Activated T-cell treated with anti-CD3 and anti-CD28 coated beads for 4 hours (primary cell): ENCODE measurements at places on chromosomes 16 and 17.

DNA sequence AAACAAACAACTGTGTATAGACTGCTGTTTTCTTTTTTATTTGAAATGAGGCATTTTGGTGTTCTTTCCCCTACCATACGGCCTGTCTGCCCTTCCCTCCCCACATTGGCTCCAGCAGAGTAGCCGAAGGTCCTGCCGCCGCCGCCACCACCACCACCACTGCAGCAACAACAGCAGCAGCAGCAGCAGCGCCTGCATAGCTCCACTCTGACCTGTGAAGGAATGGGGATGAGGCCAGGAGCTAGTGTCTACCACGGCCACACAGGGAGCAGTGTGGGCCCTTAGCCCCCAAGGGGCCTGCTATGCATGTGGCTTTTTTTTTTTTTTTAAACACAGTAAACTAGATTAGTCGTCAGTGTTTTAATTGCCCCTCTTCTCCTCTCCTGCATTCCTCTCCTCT lies 5.6 kb upstream of the CDK5R1 start:
- no peak for DNase-seq

DNA sequence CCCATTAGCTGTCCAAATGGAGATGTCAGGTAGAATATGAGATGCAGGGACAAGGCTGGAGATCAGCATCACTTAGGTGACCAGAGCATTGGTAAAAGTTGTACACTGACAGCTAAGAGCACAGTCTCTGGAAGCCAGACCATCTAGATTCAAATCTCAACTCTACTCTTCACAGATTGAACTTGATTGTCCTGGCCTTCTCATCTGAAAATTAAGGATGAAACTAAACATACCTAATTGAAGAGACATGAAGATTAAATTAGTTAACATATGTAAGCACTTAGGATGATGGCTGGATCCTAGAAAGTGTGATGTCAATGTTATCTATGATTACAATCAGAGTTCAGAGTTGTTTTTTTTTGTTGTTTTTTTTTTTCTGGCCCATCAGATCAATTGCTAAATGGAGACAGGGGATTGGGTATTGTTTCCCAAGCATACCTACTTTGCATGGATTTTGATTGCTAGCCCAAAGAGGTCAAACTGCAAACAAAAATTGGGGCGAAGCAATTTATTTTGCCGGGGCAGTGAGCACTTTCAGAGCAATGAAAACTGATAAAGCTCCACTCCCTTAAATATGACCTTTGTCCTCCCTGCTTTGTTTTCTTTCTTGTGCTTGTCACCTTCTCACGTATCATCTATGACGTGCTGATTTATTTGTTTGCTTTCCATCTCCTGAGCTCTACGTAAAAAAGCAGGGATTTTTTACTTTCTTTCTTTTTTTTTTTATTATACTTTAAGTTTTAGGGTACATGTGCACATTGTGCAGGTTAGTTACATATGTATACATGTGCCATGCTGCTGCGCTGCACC lies 217.6 kb upstream of the CPHXL start:
- no peak for DNase-seq

DNA sequence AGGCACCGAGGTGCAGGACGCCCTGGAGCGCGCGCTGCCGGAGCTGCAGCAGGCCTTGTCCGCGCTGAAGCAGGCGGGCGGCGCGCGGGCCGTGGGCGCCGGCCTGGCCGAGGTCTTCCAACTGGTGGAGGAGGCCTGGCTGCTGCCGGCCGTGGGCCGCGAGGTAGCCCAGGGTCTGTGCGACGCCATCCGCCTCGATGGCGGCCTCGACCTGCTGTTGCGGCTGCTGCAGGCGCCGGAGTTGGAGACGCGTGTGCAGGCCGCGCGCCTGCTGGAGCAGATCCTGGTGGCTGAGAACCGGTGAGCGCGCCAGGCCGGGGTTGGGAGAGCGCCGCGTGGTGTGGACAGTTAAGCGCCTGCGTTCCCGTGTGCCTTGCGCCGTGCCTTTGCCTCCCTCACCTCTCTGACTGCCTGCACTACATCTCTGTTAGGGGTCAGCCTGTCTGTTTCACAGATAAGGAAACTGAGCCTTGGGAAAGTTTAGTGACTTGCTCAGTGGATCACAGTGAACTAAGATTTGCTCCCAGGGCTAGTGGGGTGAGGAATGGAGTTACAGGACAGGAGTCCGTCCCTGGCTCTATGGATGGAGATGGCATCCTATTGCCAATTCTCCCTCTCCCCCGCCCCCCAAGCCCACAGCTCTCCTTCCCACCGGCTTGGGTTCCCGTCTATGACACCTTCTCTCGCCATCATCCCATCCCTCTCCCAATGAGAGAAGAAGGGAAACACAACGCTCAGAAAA lies 880 bp downstream of the SARM1 start:
- no peak for DNase-seq

- DNase-seq = no peak
Observed at GRCh38 chr17:56085576-56086267, 67.6 kb upstream of the ANKFN1 start.

DNA sequence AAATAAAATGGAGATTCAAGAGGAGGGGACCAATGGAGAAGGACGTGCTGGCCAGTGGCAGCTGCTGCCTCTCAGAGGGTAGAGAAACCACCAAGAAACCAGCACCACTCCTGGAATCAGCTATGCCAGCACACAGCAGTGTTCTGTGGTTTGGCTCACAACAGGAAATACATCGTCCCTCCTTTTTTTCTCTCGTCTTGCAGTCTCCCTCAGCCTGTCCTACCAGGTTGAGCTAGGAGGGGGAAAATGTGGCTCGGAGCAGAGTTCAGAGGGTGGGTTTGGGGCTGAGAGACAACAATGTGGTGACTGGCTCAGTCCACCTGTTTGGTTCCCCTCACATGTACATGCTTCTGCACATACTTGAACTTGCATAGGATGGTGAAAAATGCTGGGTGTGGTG lies 19.9 kb upstream of the SLC16A5 start:
- no peak for DNase-seq

DNA sequence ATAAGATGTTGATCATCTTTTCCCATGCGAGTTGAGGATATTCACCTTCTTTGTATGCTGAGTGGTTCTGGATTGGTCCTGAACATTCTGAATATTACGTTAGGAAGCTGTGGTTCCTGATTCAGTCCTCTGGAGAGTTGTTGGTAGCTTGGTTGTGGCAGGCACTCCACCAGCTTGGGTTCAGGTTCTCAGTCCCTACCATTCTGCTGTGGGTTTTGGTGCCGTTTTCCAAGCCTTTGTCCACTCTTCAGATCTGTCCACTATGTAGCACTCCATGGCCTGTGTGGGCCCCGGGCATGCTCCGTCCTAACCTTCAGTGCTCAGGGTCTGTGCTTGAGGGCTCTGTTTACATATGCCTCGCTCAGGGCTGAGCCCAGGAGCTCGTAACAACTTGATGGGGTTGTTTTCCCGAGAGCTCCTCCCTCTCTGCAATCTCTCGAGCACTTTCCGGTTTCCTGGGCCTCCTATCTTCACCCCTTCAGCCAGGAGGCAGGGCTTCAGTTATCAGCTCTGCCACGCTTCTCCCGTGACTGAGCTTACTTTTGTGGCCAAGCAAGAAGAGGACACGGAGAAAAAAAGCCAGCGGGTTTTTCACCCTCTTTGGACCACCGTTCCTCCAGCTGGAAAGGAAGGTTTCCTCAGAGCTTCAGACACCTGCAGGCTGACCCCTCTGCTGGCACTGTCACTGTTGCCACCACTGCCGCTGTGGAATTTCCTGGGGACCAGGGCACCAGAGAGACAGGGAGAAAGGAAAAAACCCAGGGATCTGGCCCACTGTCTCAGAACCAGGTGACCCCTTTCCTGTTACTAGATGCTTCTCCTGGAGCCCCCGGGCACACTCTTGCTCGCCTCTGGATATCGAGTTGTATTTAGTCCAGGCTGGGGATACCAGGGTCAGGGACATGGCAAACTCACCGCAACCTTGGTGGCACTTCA lies 19.6 kb downstream of the KIAA0513 start:
- DNase-seq = no peak

- DNase-seq = no peak
Observed at GRCh38 chr16:25812215-25812614, 120.5 kb downstream of the HS3ST4 start.

- DNase-seq = no peak
Observed at GRCh38 chr17:64920419-64921172, 1.3 kb upstream of the LRRC37A3 start.

GRCh38 chr17:59331929-59332748 lies 684 bp downstream of the YPEL2 start:
- no peak for DNase-seq

DNA sequence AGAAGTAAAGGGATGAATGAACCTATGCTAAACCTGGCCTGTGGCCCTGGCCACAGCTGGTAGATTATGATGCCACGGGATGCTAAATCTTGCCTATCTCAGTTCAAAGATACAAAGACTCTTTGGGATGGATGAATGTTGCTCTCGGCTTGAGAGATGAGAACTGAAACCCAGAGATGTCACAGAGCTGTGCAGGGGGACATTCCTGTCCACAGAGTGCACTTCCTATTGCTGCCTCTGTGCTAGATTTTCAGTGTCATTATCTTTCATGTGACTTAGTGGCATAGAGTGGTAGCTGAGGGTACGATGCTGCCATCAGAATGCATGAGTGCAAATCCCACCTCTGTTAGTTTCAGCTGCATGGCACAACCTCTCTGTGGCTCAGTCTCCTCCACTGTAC lies 2.3 kb upstream of the MT1M start:
- DNase-seq = no peak

- DNase-seq = no peak
Observed at GRCh38 chr17:77126519-77126918, 14.2 kb upstream of the SEC14L1 start.

- no peak for DNase-seq
Observed at GRCh38 chr17:49603238-49603637, 27.6 kb downstream of the NXPH3 start.

DNA sequence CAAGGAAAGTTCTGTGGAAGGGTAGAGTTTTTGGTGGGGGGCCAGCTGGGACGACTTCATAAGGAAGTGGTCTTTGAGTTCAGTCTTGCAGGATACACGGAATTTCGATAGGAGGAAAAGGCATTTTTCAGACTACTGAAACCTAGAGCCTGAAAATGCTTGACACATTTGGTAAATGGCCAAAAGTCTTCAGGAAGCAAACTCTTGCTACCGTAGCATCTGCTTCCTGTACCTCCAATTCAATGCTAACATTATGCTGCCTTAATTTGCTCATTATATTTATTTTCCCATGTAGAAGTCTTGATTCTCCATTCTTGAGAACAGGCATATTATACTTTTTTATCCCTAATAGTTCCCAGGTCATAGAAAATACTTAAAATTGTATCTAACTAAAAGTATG lies 129.3 kb upstream of the MED13 start:
- no peak for DNase-seq

GRCh38 chr17:27621942-27622559 lies 8.9 kb upstream of the LGALS9 start:
- DNase-seq = no peak
